ENCODE measurements at places on chromosomes 6 and 20. TPM values are rescaled to one million over a fixed set of nuclear protein-coding genes. Genes with fewer than 3 reads are reported as not detected.

DNA sequence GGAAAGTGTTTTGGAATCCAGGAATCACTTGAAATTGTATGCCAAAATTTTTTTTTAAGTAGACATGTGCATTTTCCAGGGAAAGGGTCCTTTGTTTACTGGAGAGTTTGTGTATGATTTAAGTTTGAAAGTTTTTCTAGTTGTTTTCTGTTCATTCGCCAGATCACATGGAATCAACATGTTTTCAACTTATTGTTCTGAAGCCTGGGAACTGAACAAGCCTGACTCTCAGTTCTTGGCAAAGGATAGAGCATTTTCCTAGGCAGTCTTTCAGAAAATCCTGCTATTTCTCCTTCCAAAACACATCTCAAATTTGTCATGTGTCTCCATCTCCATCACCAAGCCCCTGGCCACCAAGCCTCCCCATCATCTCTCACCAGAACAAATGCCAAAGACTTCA lies 374.8 kb downstream of the MAFB start:
- peak overlapping the region; percentile 30 for H3K27ac ChIP-seq
- no peak overlapping the region for H3K4me3 ChIP-seq
- H3K36me3 ChIP-seq, result no peaks in the 10 kb centered on the region
- no peaks in the 10 kb centered on the region for H3K27me3 ChIP-seq
- peaks cover 10% of the 10 kb centered on the region for H3K4me1 ChIP-seq

GRCh38 chr20:37988306-37988954 lies 44.8 kb downstream of the TTI1 start:
- no peaks in the 10 kb centered on the region for H3K27me3 ChIP-seq
- H3K27ac ChIP-seq, result no peak overlapping the region
- H3K4me3 ChIP-seq, result no peak overlapping the region
- DNase-seq, result no peak
- no peaks in the 10 kb centered on the region for H3K36me3 ChIP-seq

MRPS18A gene
- 31.9 TPM for total RNA-seq

DEFB126 gene
- total RNA-seq, result not detected

- no peak for DNase-seq
- H3K27ac ChIP-seq, result no peak overlapping the region
- H3K36me3 ChIP-seq, result no peaks in the 10 kb centered on the region
- no peak overlapping the region for H3K4me3 ChIP-seq
- H3K4me1 ChIP-seq, result no peaks in the 10 kb centered on the region
These were observed 152.7 kb upstream of the SLC22A16 start for GRCh38 chr6:110629153-110629552.

DNA sequence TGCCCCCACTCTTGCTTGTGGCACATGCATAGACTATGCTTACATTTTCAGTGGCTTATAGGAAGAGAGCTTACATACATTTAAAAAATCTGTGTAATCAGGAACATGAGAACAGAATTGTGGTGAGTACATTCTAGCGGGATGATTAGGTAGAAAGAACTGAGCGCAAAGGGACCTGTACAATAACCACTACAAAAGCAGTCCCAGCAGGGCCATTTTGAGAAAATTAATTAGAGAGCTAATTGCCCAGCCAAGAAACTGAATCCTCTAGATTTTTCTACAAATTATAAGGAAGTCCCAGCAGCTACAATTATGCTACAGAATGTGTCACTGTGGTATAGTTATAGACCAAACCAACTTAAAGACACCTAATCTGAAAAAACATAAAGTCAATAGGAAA lies 105.6 kb upstream of the TNFAIP3 start:
- no peak overlapping the region for H3K27ac ChIP-seq
- no peaks in the 10 kb centered on the region for H3K36me3 ChIP-seq
- no peak overlapping the region for H3K4me3 ChIP-seq
- no peaks in the 10 kb centered on the region for H3K27me3 ChIP-seq

DNA sequence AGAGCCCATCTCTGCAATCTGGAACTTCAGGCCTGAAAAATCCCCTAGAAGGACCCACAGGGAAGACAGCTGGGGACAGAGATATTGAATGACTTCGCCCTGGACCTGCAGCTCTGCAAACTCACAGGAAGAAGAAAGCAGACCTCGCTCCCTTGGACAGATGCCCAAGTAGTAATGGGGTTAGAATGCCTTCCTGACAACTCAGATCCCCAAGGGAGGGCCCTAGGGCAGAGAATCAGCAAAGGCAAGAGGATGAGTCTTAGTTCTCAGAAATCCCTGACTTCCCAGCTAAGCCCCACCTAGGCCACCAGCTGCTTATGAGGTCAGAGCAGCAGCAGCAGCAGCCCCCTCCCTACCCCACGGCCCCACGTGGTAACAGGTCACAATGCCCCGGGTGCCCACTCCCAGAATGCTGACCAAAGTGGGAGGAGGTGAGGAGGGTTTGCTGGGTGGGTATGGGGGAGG lies at the start of gene C20orf141:
TSS of gene C20orf141 (plus strand) at position 401 of the 465 bp plus-strand sequence. CDS start 198 bp downstream, outside the sequence.
- DNase-seq, result no peak
- H3K27ac ChIP-seq, result peak within 1 kb of the TSS; percentile 58
- peaks cover 31% of the 10 kb centered on the region for H3K4me1 ChIP-seq
- H3K36me3 ChIP-seq, result no peaks in the 10 kb centered on the region
- H3K4me3 ChIP-seq, result no peak within 1 kb of the TSS

- H3K4me1 ChIP-seq, result no peaks in the 10 kb centered on the region
- no peaks in the 10 kb centered on the region for H3K27me3 ChIP-seq
- no peaks in the 10 kb centered on the region for H3K36me3 ChIP-seq
- no peak overlapping the region for H3K27ac ChIP-seq
These were observed 447.4 kb downstream of the KIF16B start for GRCh38 chr20:16125816-16126215.

GRCh38 chr6:99091985-99092384 lies 144.2 kb upstream of the FBXL4 start:
- no peaks in the 10 kb centered on the region for H3K36me3 ChIP-seq
- H3K27ac ChIP-seq, result no peak overlapping the region
- DNase-seq, result no peak
- H3K27me3 ChIP-seq, result no peaks in the 10 kb centered on the region
- no peaks in the 10 kb centered on the region for H3K4me1 ChIP-seq

DNA sequence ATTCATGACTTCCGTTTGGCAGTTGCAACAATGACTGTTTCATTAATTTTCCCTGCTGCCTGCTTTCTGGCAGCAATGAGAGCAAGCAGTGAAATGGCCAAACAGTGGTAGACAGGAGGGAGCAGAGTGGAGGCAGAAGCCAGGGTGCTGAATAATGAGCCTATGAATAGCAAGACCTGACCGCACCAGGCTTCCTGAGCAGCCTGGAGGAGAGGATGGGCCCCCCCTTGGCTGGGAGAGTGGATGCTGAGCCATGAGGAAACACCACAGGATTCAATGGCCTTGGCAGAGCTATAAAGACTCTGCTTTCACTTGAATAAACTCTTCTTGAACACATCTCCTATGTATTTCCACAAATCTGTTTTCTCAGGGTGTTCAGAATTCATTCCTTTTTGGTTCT lies 68.1 kb upstream of the SNRPB2 start:
- H3K4me3 ChIP-seq, result no peak overlapping the region
- no peaks in the 10 kb centered on the region for H3K36me3 ChIP-seq
- no peak overlapping the region for H3K27ac ChIP-seq
- H3K4me1 ChIP-seq, result no peaks in the 10 kb centered on the region
- no peaks in the 10 kb centered on the region for H3K27me3 ChIP-seq
- DNase-seq, result no peak

- peaks cover 16% of the 10 kb centered on the region for H3K36me3 ChIP-seq
- DNase-seq, result no peak
- H3K27ac ChIP-seq, result no peak overlapping the region
- H3K4me3 ChIP-seq, result no peak overlapping the region
- no peaks in the 10 kb centered on the region for H3K4me1 ChIP-seq
- no peaks in the 10 kb centered on the region for H3K27me3 ChIP-seq
These were observed 6.0 kb downstream of the CST7 start for GRCh38 chr20:24955045-24955444.

PKIB gene
- total RNA-seq, result 2.7 TPM

GRCh38 chr20:36130390-36130789 lies 24.1 kb upstream of the EPB41L1 start:
- H3K27me3 ChIP-seq, result no peaks in the 10 kb centered on the region
- H3K27ac ChIP-seq, result no peak overlapping the region
- H3K4me1 ChIP-seq, result peaks cover 13% of the 10 kb centered on the region
- no peaks in the 10 kb centered on the region for H3K36me3 ChIP-seq

DNA sequence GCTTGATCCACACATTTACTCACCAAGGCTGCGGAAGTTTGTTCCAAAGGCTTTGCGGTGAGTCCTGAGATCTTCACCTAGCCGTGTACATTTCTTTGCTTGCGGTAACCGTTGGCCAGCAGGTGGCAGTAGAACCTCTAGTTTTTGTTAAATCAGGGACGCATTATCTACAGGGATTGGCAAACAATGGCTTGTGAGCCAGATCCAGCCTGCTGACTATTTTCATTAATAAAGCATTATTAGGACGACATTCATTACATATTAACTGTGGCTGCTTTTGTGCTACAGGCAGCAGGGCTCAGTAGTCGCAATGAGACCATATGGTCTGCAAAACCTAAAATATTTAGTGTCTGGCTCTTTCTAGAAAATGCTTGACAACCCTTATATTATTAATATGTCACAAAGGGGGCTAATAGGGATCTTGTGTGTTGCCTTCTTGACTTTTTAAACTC lies 174.1 kb downstream of the DOK5 start:
- H3K4me1 ChIP-seq, result no peaks in the 10 kb centered on the region
- no peaks in the 10 kb centered on the region for H3K27me3 ChIP-seq
- H3K36me3 ChIP-seq, result no peaks in the 10 kb centered on the region
- H3K4me3 ChIP-seq, result no peak overlapping the region
- no peak for DNase-seq

- H3K36me3 ChIP-seq, result peaks cover 10% of the 10 kb centered on the region
- peak overlapping the region; percentile 79 for H3K27ac ChIP-seq
- no peaks in the 10 kb centered on the region for H3K27me3 ChIP-seq
- H3K4me1 ChIP-seq, result peaks cover 36% of the 10 kb centered on the region
- H3K4me3 ChIP-seq, result no peak overlapping the region
These were observed 33.3 kb upstream of the ARMH2 start for GRCh38 chr6:24831771-24832716.

DNA sequence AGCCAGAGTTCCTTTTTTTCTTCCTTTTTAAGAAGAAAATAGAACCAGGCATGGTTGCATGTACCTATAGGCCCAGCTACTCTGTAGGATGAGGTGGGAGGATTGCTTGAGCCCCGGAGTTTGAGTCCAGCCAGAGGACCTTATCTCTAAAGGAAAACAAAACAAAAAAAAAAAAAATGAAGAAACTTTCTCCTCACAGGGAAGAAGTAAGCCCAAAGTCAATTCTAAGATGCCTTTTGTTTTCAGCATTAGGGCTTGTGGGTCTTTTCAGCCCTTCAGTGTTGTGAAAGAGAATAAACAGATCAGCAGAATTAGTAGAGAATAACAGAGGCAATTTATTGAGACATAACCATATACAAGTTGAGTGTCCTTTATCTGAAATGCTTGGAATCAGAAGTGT lies 26.8 kb downstream of the ZNF451 start:
- no peak overlapping the region for H3K4me3 ChIP-seq
- no peaks in the 10 kb centered on the region for H3K36me3 ChIP-seq

GMNN gene
- 13.5 TPM for total RNA-seq

DNA sequence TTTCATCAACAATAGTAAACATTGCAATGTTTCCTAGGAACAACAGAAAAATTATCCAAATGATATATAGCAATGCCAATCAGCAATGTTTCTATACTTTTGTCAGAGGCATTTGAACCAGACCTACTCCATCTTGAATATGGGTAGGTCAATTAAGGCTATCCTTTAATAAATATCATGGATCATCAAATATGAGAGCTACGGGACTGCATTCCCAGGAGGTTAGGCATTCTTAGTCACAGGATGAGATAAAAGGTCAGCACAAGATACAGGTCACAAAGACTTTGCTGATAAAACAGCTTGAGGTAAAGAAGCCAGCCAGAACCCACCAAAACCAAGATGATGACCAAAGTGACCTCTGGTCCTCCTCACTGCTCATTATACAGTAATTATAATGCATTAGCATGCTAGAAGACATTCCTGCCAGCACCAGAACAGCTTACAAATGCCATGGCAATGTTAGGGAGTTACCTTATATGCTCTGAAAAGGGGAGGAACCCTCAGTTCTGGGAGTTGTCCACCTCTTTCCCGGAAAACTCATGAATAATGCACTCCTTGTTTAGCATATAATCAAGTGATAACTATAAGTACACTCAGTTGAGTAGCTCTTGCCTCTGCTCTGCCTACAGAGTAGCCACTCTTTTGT lies 8.6 kb upstream of the SERPINB6 start:
- DNase-seq, result no peak
- H3K4me1 ChIP-seq, result peaks cover 32% of the 10 kb centered on the region
- H3K27me3 ChIP-seq, result no peaks in the 10 kb centered on the region
- H3K36me3 ChIP-seq, result no peaks in the 10 kb centered on the region
- no peak overlapping the region for H3K4me3 ChIP-seq
- H3K27ac ChIP-seq, result peak overlapping the region; percentile 13

TMC2 gene
- total RNA-seq, result not detected

TBXT gene
- not detected for total RNA-seq

GABRR1 gene
- total RNA-seq, result not detected

DNA sequence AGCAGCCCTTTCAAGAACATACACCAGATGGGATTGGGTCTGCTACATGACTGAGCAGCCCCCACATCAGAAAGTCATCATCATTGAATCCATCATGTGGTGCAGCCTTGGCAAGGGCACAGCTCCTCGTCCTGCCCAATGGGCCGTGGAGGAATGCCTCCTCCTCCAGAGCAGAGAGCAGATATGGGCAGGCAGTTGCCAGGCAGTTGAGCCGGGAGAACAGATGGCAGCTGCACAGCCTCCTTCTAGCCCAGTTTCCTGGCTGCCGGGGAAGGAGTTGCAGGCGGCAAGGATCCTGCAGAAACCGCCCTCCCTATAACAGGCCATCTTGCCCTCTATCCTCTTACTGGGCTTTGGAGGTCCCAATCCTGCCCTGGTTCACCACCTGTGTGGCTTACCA lies 11.9 kb upstream of the ZFAND3 start:
- no peak overlapping the region for H3K27ac ChIP-seq
- H3K4me1 ChIP-seq, result peaks cover 16% of the 10 kb centered on the region
- H3K27me3 ChIP-seq, result no peaks in the 10 kb centered on the region

- DNase-seq, result no peak
- peaks cover 64% of the 10 kb centered on the region for H3K36me3 ChIP-seq
- no peak overlapping the region for H3K27ac ChIP-seq
- no peaks in the 10 kb centered on the region for H3K4me1 ChIP-seq
- no peak overlapping the region for H3K4me3 ChIP-seq
- H3K27me3 ChIP-seq, result no peaks in the 10 kb centered on the region
These were observed 19.3 kb downstream of the RBCK1 start for GRCh38 chr20:427401-427800.

DNA sequence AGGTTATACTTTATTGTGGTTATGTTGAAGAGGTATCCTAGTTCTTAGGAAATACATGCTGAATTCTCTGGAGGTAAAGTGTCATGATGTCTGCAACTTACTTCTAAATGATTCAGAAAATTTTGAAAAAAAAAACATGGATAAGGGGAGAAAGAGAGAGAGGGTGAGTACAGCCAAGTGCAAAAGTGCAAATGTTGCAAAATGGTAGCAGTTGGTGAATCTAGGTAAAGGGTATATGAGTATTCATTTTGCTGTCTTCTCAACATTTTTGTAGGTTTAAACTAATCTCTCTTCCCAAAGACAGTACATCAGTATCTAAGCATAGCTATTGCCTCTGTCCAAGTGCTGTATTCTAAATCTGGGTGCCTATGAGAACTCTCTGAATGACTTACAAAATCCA lies 579.4 kb upstream of the CHD6 start:
- H3K4me1 ChIP-seq, result no peaks in the 10 kb centered on the region
- H3K4me3 ChIP-seq, result no peak overlapping the region
- H3K27ac ChIP-seq, result no peak overlapping the region

- peaks cover 5% of the 10 kb centered on the region for H3K4me1 ChIP-seq
- H3K27ac ChIP-seq, result no peak overlapping the region
- H3K36me3 ChIP-seq, result peaks cover 2% of the 10 kb centered on the region
- DNase-seq, result no peak
These were observed 69.4 kb downstream of the PRND start for GRCh38 chr20:4791121-4791520.
